NCI-H446 (cell line): ENCODE measurements at places on chromosomes 4 and X.

- DNase-seq: no peak
Measured at GRCh38 chrX:121802881-121803412, 755.5 kb downstream of the GLUD2 start.

- no peak for DNase-seq
Measured at GRCh38 chr4:30790998-30791397, 70.8 kb downstream of the PCDH7 start.

GRCh38 chrX:120270567-120270966, 20.0 kb downstream of the ZBTB33 start:
- no peak for DNase-seq

DNA sequence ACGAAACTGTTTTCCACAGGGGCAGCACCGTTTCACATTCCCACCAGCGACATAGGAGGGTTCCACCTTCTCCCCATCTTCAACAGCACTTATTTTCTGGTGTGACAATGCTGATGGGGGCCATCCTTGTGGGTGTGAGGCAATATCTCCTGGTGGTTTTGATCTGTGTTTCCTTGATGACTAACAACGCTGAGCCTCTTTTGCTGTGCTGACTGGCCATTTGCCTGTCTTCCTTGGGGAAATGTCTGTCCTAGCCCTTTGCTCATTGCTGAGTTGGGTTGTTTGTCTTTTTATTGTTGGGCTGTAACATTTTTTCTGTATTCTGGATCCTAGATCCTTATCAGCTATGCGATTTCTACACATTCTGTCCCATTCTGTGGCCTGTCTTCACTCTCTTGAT, 33.7 kb downstream of the ATP2B3 start:
- DNase-seq: no peak

GRCh38 chr4:95929448-95930064, 89.7 kb downstream of the PDHA2 start:
- DNase-seq: no peak

GRCh38 chr4:123640271-123640670, 243.7 kb downstream of the SPRY1 start:
- DNase-seq: no peak

- DNase-seq: no peak
Measured at GRCh38 chrX:120367402-120368109, 5.7 kb downstream of the ATP1B4 start.

DNA sequence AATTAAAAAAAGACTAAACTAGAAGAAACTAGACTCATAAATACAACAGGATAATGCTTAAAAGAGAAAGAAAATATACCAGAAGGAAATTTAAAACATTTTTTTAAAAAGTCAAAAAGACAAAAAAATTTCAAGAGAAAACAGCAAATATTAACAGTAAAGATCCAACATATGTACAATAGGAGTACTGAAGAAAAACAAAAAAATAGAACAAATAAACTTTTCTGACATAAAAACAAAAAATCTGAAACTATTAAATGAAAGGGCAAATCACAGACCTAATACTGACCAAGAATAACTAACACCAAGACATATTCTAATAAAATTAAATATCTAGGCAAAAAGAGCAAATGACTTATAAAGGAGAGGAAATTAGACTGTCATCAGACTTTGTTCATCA, 11.5 kb downstream of the DNAJB14 start:
- no peak for DNase-seq

DNA sequence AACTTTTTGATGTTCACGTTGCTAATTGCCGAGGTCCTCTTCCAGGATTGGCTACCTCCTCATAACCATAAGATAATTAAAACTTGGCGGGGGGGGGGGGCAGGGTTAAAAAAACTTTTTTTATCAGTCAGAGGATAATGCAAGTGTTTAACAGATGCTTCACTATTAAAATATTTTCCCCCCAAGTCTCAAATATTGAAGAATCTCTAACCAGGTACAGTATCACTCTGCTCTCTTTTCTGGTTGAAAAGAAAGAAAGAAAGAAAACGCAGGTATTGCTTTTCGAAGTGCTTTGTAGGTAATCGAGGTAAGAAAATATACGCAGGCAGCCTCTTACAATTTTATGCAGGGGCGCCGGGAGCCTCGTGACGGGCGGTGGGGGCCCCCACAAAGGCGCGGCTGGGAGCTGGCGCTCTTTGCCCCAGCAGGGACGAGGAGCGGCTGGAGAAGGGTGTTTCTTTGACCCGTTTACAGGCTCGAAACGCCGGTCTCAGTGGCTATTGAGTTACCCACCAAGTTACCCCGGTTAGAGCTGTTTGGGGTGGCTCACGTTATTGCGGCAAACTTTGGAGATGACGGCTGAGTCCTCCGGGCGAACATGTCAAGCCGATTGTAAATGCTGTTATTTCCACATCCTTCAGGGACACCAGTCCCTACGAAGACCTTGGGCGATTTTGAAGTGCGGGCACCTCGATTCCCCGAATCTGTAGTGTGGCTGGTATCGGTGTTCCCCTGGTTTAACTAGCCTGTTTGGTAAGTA, 477 bp upstream of the HAND2 start:
- no peak for DNase-seq
